ENCODE measurements at places on chromosomes 7 and 10.

- DNase-seq, result no peak
These were observed 447 bp upstream of the GPAM start for GRCh38 chr10:112184052-112184371.

GRCh38 chr10:98957801-98958200 is 277.9 kb downstream of the HPSE2 start:
- no peak for DNase-seq

DNA sequence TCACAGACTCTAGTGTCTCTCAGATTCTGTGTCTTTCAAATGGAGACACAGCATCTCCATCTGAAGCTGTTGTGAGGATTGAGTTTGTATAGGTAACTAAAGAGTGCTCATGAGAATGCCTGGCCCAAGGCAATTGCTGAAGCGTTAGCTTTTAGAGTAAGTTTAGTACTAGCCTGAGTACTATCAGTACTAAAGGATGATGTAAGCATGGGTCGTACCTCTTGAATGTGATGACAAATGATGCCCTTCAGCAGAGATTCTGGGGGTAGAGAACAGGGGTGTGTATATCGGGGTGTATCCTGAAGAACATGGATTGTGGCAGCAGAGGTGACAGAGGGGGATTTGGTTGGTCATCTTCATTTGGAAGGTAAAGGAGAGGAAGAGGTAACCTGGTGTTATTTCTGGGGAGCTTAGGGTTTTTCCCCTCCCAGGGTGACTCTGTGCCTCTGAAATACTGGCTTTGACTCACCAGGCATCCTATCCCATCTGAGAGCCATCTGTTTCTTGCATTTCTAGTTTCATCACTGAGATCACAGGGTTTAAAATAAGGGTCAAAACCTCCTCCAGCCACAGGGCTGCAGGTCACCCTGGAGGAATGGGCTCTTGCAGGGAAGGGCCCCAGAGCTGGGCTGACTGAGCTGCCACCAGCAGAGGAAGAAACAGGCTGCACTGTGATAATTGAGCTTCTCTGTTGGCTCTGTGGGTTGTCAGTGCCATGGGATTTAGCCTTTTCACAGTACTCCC is 756.0 kb downstream of the KCNMA1 start:
- peak; percentile 26 for DNase-seq

GRCh38 chr7:51569176-51569575 is 252.6 kb upstream of the COBL start:
- DNase-seq, result no peak

DNA sequence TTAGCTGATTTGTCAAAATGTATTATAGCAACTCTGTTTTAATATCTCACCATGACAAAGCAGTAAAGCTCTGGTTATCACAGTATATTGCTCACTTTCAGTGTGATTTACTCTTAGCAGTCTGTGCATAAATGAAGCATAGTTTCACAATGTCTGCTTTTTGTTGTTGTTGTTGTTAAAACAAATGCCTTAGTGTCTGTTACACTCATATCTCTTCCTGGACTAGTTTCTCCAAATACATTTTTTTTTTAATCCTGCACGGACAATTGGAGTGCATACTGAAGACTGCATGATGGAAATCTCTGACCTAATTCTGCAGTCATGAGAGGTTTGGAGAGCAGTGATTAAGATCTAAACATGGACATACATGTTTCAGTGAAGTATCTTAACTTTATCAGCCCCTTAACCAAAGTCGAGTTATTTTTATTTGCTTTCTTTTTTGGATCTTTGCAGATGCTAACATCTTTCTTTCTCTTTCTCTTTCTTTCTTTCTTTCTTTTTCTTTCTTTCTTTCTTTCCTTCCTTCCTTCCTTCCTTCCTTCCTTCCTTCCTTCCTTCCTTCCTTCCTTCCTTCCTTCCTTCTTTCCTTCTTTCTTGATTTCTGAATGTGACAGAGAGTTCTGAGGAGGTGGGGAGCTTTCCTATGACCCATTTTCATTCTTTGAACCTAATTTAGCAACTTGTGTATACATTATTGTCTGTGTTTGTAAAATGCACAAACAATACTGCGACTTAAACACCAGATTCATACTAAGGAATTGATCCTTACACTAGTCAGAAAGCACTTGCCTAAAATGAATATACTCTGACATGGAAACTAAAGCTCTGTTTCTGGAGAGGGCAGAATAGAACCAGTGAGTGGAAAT is 161.5 kb upstream of the AGR3 start:
- DNase-seq, result no peak
